ENCODE measurements at places on chromosomes 12 and 14.

DNA sequence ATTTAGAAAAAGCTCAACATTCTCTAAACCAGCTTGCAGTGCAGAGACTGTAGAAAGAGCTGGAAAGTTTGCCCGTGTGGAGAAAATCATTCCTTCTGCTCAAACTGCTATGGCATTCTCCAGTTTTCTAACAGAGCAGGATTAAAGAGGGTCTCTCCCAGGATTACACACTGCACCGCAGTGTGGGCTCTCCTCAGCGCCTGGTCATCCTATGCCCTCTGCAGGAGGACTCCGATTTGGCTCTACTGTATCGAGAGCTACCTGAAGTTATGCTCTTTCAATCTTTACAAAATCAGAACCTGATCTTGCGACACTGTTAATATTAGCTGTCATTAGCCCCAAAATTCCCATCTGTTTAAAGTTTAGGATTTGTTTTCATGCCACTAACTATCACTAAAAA is 33.0 kb downstream of the BHLHE41 start:
- no peak for DNase-seq

DNA sequence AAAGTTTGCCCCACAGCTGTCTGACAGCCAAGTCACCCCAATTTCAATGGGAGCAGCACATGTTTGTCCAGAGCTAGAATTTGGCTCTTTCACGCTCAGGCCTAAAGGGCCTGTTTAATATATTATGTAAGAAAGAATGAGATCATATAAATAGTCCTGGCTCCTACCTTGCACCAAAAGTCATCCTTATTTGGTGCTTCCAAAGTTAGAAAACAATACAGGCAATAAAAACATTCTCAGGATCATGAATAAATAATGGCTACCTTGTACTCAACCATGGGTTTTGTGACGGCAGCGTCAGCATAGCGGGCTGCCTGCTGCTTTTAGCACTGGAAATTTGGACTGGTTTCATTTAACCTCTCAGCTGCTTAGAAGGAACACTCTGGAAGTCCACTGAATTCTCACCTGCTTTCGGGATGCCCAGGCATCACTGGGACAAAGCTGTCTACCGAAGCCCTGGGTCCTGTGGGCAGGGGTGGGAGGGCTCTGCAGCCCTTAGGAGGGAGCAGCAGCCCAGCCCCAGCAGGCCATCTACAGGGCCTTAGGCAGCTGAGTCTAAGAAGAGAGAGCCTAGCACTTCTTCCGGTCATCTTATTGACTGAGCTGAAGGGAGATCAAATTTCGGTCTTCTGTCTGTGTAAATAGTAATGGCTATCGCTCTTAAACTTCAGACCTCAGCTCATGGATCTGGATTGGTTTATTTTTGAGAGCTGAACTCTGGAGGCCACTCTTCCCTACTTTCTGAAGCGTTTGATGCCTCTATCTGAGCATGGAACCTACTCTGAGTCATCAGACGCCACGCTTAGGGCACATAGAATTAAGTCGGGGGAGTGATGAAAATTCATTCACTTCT is 106.5 kb downstream of the SAMD4A start:
- no peak for DNase-seq

- DNase-seq = no peak
These were observed 233.6 kb upstream of the ARHGAP5 start for GRCh38 chr14:31843361-31844091.

DNA sequence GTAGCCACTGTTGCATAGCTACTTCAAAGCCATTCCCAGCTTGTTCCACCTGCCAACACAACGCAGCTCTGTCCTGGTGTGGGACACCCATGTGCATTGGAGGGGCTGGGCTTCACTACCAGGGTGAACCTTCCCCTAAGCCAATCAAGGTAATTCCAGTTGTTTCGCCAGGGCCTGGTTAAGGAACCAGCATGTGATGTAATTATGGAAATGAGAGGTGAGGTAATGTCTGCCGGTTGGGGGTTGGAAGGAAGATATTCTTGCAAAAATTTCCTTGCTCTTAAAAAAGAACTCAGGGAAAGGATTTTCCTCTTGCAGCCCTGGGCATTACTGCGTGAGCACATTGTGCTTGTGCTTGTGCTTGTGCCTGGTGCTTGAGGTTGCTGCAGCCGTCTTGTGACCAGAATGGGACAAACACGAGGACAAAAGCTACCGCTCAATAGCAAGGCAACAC is 14.9 kb downstream of the TUBA1C start:
- no peak for DNase-seq

DNA sequence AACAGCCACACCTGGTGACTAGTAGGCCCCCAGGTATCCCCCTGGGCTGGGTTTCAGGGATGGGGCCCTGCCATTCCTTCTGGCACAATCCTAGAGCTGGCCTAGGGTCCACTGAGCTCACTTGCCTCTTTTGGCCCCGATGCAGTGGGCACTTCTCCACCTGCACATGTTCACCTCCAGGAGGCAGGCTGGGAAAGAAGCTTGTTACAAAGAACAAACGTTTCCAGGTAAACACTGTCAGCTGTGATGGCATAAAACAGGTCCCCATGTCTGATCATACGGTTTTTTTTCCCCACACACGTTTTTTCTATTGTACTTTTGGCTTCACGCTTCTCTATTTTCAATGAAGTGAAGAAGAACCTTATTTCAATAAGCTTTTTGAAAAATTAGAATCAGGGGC is 15.8 kb upstream of the HVCN1 start:
- DNase-seq = no peak

GRCh38 chr12:131683266-131684014 is 27.4 kb upstream of the SFSWAP start:
- no peak for DNase-seq

GRCh38 chr14:31251028-31251958 is 43.7 kb upstream of the HECTD1 start:
- DNase-seq = no peak

- no peak for DNase-seq
These were observed 168.7 kb upstream of the RPL10L start for GRCh38 chr14:46820291-46820690.

DNA sequence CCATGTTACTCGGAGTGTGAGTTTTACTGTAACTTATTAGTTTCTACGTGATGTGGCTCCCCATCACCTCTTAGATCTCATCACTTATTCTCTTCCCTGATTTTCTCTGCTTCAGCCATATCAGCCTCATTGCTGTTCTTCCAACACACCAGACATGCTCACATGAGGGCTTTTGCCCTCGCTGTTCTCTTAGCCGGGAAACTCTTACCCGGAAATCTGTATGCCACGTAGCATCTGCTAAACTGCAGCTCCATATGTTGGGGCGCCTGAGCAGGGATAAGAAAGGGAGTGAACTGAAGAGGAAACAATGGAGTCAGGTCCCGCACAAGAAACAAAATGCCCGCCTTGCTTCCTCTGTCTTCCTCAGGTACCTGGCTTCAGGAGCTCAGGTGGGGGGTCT is 16.6 kb downstream of the SMUG1 start:
- no peak for DNase-seq

GRCh38 chr14:24815543-24815942 is 181.6 kb upstream of the GZMB start:
- no peak for DNase-seq

DNA sequence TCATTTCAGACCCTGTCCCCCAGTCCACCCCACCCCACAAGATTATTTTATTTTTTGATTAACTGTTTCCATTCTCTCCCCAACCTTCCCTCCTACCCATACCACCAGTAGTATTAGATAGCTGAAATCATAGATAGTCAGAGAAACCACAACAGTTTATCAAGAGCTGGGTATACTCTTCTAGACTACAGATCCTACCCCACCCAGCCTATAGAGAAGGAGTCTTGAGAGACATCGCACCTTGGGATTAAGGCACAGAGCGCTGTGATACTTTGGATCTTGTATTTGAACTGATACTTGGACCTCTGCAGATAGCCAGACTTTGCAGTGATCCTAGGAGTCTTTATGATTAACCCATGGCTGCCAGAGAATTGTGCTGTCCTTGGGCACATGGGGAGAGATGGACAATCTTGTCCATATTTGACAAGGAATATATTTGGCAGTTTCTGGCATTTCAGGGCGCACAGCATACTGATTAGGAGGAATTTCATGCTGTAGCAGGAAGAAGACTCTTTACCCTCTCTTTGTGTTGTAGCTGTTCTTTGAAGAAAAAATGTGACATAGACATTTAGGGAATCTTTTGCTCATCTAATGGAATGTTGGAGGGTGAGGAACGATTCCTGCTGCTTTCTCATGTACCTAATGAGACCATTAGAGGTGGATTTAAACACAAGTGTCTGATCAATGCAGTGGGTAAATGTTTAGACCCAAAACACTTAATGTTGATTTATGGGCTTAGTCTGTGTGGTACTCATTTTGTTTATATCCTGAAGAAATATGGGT is 982 bp downstream of the RBMS2 start:
- DNase-seq = no peak

GRCh38 chr12:52436000-52436827 is 2.0 kb upstream of the KRT75 start:
- no peak for DNase-seq
